ENCODE measurements at places on chromosomes 12 and 14.
A peak's percentile ranks its signal among the peaks of the same experiment; 100 is the strongest.

DNA sequence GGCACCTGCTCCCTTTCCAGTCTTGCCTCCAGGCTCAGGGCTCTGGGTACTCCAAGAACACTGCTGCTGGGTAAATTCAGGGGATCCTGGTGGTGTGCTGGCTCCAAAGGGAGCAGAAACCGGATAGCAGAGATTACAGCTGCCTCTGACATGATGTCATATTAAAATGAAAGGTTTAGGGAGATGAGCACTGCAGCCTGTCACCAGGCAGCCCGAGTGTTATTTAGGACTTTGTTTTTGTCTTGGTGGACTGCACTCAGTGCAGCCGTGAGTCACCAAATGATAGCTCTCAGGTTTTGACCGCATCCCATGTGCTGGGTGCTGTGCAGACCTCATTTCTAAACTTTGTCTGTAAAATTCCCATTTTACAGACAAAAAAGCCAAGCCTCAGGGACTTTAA, 266.0 kb upstream of the CRY1 start:
- ATAC-seq = no peak

- ATAC-seq = peak; percentile 83
Measured at GRCh38 chr12:124191024-124191359, 103.9 kb upstream of the RFLNA start.

- no peak for ATAC-seq
Measured at GRCh38 chr12:112907415-112908157, 824 bp downstream of the OAS1 start.

GRCh38 chr14:50801706-50802105, 29.3 kb downstream of the NIN start:
- ATAC-seq = peak; percentile 48

- no peak for ATAC-seq
Measured at GRCh38 chr14:68809524-68809923, 16.7 kb upstream of the ZFP36L1 start.
